CD4-positive, alpha-beta T cell treated with Interleukin-1 beta for 1 hour (primary cell): ENCODE measurements at places on chromosomes 5 and 9.
A peak's percentile ranks its signal among the peaks of the same experiment; 100 is the strongest.

DNA sequence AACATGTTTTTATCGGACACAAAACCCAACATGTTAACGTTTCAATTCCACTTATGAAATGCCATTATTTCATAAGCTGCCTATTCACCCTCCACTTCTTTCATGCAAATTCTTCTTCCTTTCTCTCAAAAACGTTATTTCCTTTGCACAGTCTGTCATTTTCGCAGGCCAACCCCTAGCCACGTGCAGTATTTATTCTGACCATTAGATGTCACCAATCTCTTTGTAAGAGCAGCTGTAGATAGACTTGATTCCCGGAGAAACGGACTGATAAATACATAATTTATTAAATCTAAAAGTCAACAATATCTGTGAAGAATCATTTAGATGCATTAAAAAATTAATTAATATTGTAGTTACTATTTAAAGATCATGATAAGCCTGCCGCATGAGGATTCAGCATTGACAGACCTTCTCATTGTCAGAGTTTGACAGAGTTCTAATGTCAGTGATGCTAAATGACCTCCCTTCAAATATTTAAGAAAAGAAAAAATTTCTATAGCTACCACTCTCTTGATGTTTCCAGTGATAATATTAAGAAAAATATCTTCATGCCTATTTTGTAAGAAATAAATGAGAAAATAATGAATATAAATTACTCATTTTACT, 933.6 kb downstream of the CDH12 start:
- DNase-seq: no peak

DNA sequence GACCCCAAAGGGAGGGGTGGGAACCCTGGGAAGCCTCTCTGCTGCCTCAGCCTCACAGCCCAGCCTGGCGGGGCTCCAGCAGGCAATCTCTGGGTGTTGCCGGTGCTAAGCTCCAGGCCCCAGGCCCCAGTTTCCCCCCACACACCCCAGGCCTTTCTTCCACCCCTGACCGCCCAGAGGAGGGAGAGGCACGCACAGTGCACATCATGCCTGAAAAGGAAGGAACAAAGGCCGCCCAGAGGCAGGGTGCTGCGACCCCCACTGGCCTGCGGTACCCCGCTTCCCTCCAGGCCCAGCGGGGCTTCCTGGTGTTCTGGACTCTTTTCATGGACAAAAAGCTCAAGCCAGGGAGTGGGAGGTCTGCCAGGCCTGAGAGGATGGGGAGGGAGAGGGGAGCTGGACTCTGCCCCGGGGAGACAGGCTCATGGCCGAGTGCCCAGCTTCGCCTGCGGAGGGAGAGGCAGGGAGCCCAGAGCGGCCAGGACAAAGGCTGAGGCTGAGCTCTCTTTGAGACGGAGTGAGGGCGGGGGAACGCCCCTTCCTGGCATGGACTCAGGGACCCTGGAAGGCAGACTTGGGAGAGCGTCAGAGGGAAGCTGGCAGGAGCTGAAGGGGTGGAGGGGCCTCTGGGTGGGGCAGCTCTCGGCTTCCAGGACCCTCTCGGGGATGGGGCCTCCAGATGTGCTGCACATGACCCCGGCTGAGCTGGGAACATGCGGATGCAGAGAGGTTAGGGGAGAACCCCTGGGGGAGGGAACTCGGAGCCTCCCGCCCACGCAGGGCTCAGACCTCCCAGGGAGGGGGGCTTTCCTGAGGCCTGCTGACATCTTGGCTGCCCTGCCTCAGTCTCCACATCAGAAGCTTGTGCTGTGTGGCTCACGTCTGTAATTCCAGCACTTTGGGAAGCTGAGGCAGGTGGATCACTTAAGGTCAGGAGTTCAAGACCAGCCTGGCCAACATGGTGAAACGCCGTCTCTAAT, 1.8 kb upstream of the ENTPD2 start:
- DNase-seq: no peak

DNA sequence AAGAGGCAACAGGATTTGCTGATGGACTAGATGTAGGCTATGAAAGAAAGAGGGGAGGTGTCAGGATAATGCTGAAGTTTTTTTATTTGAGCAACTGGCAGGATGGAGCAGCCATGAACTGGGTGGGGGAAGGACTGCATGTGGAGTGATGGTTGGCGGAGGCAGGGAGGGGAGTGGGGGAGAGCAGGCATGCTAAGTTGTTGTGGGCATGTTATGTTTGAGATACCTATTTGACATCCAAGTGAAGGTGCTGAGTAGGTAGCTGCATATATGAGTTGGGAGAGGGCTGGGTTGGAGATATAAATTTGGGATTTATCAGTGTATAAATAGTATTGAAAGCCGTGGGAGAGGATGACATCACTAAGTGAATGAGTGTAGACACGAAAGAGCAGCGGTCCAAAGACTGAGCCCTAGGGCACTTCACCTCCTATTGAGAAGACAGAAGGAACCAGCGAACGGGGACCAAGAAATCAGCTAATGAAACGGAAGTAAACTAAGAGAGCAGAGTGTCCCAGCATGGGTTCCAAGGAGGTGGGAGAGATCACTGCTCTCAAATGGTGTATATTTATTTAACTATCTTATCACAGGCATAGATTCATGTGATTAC, 7.4 kb downstream of the BSPRY start:
- no peak for DNase-seq

DNA sequence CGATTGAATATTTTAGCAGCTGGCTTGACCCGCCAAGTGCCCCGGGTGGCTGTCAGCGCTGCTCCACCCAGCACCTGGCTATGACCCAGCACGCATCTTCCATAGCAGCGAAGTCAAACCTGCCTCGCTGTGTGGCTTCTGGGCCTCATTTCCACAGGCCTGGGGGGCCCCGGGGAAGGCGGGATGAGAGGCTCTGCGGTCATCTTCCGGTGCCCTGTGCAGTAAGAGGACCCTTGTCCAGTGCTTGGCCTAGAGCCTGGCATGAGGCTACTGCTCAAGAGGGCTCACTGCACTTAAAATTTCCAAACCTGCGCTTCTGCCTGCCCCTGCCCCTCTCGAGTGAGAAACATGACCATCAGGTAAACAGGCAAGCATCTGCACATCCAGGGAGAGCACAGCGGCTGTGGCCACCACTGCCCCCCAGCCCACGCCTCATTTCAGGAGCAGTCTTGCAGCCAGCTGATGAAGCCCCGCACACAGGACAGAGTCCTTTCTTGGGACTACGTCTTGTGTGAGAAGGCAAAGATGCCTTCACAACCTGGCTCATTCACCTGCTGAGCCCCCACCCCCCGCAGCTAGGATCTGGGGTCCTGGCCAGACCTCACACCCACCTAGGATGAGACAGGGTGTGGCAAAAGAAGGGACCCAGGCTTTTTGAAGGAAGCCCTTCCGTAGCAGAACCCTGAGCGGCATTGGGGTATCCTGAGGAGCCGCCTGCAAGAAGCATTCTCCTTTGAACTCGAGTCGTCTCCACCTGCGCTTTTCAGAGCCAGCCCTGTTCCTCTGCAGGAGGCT, 69.5 kb upstream of the UNC5A start:
- no peak for DNase-seq

DNA sequence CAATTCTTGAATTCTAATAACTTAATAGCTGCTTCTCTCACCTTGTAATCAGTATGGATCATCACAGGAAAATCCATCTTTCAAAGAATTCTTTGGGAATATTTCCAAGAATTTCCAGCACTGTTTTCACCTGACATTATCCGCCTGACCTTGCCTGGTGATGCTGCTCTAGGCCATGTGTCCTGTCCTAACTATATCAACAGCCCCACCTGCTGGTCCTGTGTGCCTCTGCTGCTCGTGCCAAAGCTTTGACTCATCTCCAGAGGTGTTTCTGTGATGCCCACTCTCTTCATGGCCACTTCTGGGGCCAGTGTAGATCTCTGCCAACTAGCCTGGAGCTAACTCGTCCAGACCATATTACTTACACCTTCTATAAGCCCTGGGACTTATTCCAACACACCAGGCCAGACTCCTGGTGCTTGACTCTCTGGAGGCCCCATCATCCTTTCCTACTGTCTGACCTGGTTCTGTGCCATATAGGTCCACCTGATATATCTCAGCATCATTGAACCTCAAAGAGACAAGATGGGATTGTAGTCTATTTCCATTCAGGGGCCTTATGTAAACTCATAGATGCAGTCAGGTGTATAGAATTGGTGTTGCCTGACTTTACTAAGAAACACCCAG, 67.5 kb upstream of the CKMT2 start:
- DNase-seq: peak; percentile 58

DNA sequence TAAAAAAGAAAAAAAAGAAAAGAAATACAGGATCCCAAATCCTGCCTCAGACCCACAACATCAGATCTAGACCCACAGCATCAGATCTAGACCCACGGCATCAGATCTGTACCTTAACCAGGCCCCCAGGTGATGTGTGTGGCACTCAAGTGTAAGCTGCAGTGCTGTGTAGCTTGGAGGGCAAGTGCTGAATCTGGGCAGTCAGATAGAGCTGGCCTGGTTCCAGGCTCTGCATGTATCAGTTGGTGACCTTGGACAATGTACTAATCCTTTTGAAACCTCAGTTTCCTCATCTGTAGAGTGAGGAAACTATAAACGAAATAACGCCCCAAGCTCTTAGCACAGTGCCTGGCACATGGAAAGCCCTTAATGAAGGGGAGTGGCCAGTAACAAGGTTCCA, 16.7 kb downstream of the COL15A1 start:
- no peak for DNase-seq
